ENCODE measurements at places on chromosomes 1 and 21. TPM values are rescaled to one million over a fixed set of nuclear protein-coding genes. Genes with fewer than 3 reads are reported as not detected.

TNFSF4 gene
- 0.36 TPM for polyA plus RNA-seq

TMEM52 gene
- polyA plus RNA-seq, result 1.0 TPM

SEMA4A gene
- polyA plus RNA-seq, result 2.0 TPM

RHEX gene
- 0.22 TPM for polyA plus RNA-seq

TMOD4 gene
- polyA plus RNA-seq, result 0.06 TPM

ASPM gene
- polyA plus RNA-seq, result 0.04 TPM

KCNJ6 gene
- polyA plus RNA-seq, result not detected

SYDE2 gene
- polyA plus RNA-seq, result 1.1 TPM

SAMSN1 gene
- 2.0 TPM for polyA plus RNA-seq

HSD3B1 gene
- not detected for polyA plus RNA-seq

GRCh38 chr1:151568626-151569088 lies 28.5 kb downstream of the TUFT1 start:
- H3K36me3 ChIP-seq, result peaks cover 34% of the 10 kb centered on the region
- no peak for DNase-seq

DNA sequence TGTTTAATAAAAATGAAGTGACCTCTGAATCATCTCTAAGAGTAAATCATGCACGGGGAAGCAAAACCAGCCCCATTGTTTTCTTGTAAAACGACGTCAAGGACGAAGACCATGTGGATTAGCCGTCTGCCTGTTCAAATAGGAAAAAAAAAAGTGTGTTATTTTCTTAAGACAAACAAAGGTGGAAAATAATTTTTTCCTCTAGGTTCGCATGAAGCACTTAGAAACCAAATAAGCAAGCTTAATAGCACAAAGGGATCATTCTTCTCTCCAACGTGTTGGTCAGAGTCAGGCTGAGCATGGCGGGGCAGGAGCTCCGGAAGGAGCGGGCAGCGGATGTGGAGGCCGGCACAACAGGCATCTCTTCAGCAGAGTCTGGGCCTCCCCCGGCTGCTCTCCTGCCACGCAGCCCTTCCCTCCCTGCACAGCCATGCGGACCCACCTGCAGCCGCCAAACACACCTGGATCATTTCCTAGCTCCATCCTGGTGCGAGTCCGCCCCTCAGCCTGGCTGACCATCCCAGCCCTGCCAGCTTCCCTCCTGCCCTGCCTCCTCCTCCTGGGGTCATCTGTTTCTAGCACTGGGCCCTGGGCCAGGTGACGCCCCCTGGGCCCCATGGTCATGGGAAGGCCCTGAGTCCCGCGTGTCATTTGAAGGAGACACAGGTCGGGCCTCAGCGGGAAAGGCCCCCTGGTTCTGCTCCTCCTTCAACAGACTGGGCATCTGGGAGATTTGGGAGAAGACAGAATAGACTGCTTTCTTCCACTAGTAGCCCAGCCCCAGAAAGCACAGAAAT lies 40.2 kb downstream of the MX1 start:
- H3K27ac ChIP-seq, result no peak overlapping the region
- peaks cover 30% of the 10 kb centered on the region for H3K27me3 ChIP-seq
- H3K4me3 ChIP-seq, result no peak overlapping the region
- DNase-seq, result no peak

DNA sequence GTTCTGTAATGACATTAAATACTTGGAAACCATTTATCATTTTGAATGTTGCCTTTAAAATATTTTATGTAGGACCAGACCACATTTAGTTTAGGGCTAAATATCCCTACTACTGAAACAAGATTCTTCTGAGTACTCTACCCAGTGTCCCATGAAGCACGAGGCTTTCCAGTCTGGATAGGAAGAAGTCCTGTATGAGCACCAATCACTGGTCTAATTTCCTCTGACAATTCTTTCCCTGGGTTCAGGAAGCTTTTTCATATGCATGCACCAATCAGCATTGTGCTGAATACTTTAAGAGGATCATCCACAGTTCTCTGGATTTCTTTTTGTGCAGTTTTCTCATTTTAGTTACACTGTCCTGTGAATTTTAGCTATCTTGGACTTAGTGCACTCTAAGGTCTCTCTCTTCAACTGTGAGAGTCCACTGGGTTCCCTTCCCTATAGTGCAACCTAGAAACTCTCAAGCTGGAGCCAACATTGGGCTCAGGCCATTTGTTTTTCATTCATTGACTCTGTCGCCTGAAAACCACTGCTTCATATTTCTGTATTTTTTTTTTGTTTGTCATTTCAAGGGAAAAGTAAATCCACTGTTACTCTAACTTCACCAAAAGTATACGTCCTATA lies 45.9 kb downstream of the TUT4 start:
- no peak for DNase-seq
- H3K4me3 ChIP-seq, result no peak overlapping the region
- no peaks in the 10 kb centered on the region for H3K36me3 ChIP-seq
- no peaks in the 10 kb centered on the region for H3K27me3 ChIP-seq
- H3K4me1 ChIP-seq, result peaks cover 10% of the 10 kb centered on the region

DNA sequence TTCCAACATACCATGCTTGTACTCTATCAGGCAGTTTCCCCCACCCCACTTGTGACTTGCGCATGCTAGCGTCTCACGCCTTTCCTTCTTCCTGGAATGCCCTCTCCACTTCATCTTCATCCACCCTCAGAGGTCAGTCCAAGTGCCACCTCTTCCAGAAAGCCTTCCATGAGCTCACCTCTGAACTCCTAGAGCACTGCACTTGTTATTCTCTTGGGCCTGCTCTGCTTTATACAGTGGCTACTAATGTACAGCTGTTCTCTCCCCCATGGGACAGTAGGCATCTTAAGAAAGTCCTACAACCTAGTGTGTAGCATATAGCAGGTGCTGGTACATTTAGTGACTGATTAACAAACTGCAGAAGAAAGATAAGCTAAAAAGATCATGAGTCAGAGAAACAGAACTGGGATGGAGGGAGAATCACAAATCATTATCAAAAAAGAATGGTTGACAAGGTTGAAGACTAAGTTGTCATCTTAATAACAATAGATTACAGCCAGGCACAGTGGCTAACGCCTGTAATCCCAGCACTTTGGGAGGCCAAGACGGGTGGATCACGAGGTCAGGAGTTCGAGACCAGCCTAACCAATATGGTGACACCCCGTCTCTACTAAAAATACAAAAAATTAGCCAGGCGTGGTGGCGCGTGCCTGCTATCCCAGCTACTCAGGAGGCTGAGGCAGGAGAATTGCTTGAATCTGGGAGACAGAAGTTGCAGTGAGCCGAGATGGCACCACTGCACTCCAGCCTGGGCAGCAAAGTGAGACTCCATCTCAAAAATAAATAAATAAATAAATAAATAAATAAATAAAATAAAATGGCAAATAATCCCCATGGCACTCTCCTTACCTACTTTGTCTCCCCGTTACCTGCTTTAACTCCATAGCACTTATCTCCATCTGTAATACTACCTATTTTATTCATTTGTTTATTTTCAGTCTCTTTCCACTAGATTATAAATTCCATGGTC lies 16.3 kb upstream of the TSPAN1 start:
- H3K27me3 ChIP-seq, result no peaks in the 10 kb centered on the region
- H3K27ac ChIP-seq, result no peak overlapping the region
- no peaks in the 10 kb centered on the region for H3K4me1 ChIP-seq
- no peaks in the 10 kb centered on the region for H3K36me3 ChIP-seq

- DNase-seq, result no peak
- no peak overlapping the region for H3K4me3 ChIP-seq
- H3K27me3 ChIP-seq, result no peaks in the 10 kb centered on the region
These were observed 32.1 kb downstream of the JAK1 start for GRCh38 chr1:64934115-64934877.

DNA sequence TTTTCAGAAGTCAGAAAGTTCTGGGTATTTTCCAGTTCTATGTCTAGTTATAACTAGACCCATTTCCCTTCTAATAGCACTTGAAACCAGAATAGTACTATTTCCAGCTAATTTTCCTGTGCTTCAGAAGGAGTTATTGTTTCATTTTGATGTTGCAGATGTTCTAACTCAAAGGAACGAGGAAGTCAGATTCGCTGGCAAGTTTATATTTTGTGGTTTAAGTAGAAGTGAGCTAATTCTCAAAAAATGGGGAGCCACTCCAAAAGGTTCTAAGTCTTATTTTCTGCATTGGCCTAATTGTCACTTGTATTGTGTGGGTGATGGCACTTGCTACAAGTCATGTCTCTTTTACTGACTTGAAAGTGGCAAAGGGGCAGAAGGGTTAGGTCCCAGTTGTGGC lies 18.1 kb downstream of the CCDC185 start:
- no peak overlapping the region for H3K27ac ChIP-seq
- no peaks in the 10 kb centered on the region for H3K27me3 ChIP-seq
- no peak for DNase-seq
- no peaks in the 10 kb centered on the region for H3K4me1 ChIP-seq
- no peaks in the 10 kb centered on the region for H3K36me3 ChIP-seq

DNA sequence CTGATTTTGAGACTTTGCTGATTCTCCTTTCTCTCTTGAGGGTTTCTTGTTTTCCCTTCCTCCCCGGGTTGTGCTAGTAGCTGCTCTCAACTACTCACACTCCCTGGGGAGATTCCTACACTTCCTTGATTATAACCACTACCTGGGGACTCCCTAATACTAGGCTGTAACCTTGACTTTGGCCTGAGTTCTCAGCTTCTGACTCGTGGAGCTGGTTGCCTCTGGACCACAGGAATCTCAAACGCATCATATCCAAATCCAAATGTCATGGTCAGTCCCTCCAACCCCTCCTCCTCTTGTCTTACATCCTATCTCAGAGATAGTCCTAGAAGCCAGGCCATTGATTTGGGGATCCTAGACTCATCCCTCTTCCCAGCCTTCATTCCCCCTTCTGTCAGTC lies 12.0 kb downstream of the MOV10 start:
- no peak overlapping the region for H3K27ac ChIP-seq
- no peak for DNase-seq
- peaks cover 6% of the 10 kb centered on the region for H3K4me1 ChIP-seq
- no peaks in the 10 kb centered on the region for H3K27me3 ChIP-seq
- H3K36me3 ChIP-seq, result peaks cover 22% of the 10 kb centered on the region
- H3K4me3 ChIP-seq, result no peak overlapping the region

DNA sequence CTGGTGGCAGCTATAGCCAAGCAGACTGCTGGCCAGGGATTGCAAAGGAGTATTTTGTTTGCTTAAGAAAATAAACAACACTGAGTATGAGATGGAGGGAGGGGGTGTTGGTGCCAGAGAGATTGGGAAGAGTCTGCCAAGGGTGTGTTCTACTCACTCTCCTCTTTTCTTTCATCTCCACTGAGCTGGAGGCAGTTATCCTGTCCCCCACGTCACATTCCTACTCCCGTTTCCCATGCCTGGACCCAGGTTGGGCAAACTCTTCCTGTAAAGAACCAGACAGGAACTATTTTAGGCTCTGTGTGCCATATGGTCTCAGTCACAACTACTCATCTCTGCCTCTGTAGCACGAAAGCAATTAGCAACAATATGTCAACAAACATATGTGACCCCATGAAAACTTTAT lies 1.4 kb upstream of the IL24 start:
- no peaks in the 10 kb centered on the region for H3K4me1 ChIP-seq
- H3K36me3 ChIP-seq, result no peaks in the 10 kb centered on the region
- DNase-seq, result no peak
- no peak overlapping the region for H3K4me3 ChIP-seq

- DNase-seq, result peak; percentile 97
- H3K27me3 ChIP-seq, result no peaks in the 10 kb centered on the region
- H3K4me3 ChIP-seq, result peak overlapping the region; percentile 72
- H3K4me1 ChIP-seq, result peaks cover 18% of the 10 kb centered on the region
- H3K27ac ChIP-seq, result peak overlapping the region; percentile 100
- H3K36me3 ChIP-seq, result peaks cover 22% of the 10 kb centered on the region
These were observed 2.5 kb downstream of the MTHFR start for GRCh38 chr1:11802973-11803885.

GRCh38 chr1:38207275-38207674 lies 160.7 kb upstream of the POU3F1 start:
- H3K36me3 ChIP-seq, result no peaks in the 10 kb centered on the region
- no peak overlapping the region for H3K4me3 ChIP-seq
- H3K4me1 ChIP-seq, result no peaks in the 10 kb centered on the region
- H3K27ac ChIP-seq, result no peak overlapping the region
- no peak for DNase-seq

DNA sequence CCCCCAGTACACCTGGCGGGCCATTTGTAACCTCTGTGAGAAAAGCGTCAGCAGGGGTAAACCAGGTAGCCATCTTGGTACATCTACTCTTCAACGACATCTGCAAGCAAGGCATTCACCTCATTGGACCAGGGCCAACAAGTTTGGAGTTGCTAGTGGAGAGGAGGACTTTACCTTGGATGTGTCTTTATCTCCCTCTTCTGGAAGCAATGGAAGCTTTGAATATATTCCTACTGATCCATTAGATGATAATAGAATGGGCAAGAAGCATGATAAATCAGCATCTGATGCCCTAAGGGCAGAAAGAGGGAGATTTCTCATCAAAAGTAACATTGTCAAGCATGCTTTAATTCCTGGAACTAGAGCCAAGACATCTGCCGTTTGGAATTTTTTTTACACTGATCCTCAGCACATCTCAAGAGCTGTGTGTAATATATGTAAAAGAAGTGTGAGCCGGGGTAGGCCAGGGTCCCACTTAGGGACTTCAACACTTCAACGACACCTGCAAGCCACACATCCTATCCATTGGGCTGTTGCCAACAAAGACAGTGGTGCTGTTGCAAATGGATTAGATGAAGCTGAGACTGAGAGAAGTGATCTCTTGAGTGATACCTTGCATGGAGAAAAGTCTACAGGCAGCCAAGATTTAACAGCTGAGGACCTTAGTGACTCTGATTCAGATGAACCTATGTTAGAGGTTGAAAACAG lies 2.7 kb downstream of the ZBED6 start:
- no peak overlapping the region for H3K4me3 ChIP-seq
- H3K27me3 ChIP-seq, result no peaks in the 10 kb centered on the region
- peaks cover 65% of the 10 kb centered on the region for H3K4me1 ChIP-seq
- no peak overlapping the region for H3K27ac ChIP-seq
- H3K36me3 ChIP-seq, result no peaks in the 10 kb centered on the region
- DNase-seq, result no peak

DNA sequence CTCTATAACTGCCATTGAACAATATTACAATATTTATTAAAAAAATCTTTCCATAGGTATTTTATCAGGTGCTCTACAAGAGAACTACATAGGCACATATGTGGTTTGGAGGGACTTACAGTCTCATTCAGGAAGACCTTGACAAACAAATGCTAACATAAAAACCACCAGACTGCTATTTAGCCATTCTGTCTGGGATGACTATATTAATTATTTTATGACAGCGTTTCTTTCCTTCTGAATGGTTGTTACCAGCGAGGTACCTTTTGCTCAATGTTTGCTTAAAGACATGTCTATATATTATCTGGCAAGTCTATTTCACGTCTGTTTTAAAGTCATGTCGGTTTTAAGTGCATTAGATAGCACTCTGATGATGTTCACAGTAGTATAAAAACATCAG lies 69.7 kb downstream of the RUNX1 start:
- H3K36me3 ChIP-seq, result no peaks in the 10 kb centered on the region
- H3K4me3 ChIP-seq, result no peak overlapping the region
- DNase-seq, result no peak
- H3K27me3 ChIP-seq, result no peaks in the 10 kb centered on the region

GRCh38 chr1:47585141-47585902 lies 147.5 kb downstream of the FOXD2 start:
- no peak overlapping the region for H3K27ac ChIP-seq
- DNase-seq, result no peak
- no peaks in the 10 kb centered on the region for H3K36me3 ChIP-seq
- peaks cover 3% of the 10 kb centered on the region for H3K4me1 ChIP-seq

- H3K4me3 ChIP-seq, result no peak overlapping the region
- no peak overlapping the region for H3K27ac ChIP-seq
- peaks cover 84% of the 10 kb centered on the region for H3K36me3 ChIP-seq
- H3K27me3 ChIP-seq, result no peaks in the 10 kb centered on the region
- no peak for DNase-seq
These were observed 10.9 kb downstream of the S100PBP start for GRCh38 chr1:32828341-32828740.
